ENCODE measurements at places on chromosomes 5 and 9.

GRCh38 chr9:34158362-34158869 lies 20.4 kb upstream of the UBAP1 start:
- DNase-seq: no peak

DNA sequence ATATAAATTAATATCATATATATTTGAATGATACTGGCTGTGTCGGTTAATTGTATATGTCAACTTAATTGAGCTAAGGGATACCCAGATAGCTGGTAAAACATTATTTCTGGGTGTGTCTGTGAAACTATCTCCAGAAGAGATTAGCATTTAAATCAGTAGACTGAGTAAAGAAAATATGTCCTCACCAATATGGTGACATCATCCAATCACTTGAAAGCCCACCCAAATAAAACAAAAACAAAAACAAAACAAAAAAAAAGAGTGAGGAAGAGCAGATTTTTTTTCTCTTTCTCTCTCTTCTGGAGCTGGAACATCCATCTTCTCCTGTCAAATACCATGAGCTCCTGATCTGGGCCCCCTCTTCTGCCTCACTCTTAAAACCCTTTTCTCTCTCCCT lies 15.7 kb upstream of the CCDC152 start:
- no peak for DNase-seq

DNA sequence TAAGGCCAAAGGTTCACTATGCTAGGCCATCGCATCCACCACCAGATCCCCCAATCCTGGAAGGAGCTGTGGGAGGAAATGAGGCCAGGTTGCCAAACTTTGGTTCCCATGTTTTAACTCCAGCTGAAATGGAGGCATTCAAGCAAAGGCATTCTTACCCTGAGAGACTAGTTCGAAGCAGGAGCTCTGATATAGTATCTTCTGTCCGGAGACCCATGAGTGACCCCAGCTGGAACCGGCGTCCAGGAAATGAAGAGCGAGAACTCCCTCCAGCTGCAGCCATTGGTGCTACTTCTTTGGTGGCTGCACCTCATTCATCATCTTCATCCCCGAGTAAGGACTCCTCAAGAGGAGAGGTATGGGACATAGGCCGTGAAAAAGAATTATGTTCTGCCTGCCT lies 75.6 kb downstream of the GAPVD1 start:
- no peak for DNase-seq

- no peak for DNase-seq
Measured at GRCh38 chr5:6837519-6838110, 124.4 kb downstream of the TENT4A start.

- no peak for DNase-seq
Measured at GRCh38 chr5:143992496-143992895, 178.0 kb downstream of the YIPF5 start.

- no peak for DNase-seq
Measured at GRCh38 chr9:8346296-8346695, 546.7 kb upstream of the DMAC1 start.

DNA sequence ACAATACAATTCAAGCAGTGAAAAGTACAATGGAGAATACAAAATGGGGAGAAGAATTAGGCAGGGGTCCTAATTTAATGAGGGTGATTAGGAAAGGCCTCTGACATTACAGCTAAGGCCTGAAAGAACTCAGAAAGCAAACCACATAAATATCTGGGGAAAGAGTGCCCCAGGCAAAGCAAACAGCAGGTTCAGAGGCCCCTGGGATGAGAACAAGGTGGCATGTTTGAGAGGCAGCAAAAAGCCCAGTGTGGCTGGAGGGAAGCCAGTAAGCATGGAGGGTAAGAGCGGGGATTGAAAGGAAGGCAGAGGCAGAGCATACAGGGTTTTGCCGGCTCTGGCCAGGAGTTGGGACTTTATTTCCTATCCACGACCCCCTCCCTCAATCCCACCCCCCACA lies 33.4 kb upstream of the VDAC1 start:
- no peak for DNase-seq

GRCh38 chr9:117247266-117247665 lies 167.6 kb downstream of the ASTN2 start:
- peak; percentile 13 for DNase-seq

DNA sequence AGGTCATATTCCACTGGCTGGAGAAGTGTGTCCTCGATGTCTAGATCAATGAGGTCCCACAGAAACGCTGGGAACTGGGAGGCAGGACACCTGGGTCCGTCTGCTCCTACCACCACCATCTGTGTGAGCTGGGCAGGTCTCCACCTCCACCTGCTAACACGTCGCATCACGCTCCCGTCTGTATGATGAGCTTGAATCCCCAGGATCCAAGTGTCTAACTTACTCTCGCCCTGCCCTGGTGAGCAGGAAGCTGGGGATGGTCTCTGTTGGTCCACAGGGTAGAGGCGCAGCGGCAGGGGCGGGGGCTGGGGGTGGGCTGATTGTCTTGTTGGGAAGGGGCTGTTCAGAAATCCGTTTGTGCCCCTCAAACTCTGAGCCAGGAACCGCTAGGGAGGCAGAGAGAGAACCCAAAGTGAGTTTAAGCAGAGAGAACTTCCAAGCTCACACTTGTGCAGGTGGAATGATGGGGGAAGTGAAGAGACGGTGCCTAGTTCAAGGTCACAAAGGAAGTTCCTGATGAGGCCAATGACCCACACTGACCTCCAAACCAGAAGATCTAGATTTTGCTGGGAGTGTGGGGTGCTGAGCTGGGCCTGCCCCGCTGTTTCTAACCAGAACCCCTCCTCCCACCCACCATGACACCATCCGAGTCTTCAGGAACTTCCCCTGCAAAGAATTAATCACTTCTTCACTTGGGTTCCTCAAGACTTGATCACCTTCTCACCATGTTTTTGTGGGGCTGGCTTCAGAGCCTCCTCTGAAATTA lies 21.1 kb downstream of the ORM2 start:
- DNase-seq: no peak

DNA sequence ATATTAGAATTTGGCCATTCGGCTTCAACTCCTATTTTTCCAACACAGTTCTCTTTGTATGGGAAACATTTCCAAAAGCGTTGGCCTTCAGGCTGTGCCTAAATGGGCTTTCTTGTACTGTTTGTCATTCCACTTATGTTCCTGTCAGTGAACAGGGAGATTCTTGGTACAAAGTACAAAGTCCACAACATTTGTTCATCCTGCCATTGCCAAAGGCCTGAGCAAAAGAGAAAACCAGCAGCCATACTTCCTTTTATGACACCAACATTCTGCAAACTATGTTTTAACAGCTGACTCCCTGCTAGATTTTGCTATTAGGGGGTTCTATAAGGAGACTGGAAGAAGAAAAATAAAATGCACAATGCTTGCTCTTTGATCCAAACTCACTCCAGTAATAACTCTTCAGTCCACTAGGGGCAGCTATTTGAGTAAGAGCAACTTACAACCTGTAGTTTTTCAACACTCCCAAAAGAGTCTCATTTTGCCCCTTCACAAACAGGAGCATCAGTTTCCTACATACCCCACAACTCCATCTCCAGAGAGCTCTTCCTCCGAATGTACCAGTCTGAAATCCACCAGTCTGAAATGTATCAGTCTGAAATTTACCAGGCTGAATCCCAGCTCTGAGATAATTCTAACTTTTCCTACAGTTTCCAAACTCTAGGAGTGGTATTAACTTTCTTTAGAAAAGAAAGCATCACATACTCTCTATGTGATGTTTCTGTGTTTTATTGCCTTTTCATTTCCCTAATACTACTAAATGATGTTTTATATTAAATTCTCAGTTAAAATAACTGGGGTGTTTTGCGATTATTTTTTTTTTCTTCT lies 693.8 kb downstream of the DNAH5 start:
- DNase-seq: no peak

GRCh38 chr9:101022704-101023103 lies 5.8 kb upstream of the PLPPR1 start:
- DNase-seq: no peak

GRCh38 chr9:114813717-114814418 lies 8.0 kb upstream of the TNFSF15 start:
- DNase-seq: no peak

DNA sequence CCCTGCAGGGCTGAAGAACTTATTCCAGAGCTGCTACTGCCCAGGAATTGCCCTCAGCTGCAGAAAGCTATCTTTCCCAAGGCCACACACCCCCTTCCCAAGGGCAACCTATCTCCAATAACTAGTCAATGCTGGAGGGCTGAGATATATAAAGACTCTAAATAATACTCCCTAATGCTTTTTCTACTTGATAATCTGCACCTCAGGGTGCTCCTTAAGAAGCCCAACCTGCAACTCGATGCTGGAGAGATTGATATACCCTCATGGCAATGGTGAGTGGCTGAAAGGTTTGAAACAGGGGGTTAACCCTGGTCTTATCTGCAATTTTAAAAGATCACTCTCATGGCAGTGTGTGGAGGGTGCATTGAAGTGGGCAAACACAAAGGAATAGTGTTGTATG lies 142.7 kb upstream of the APC start:
- DNase-seq: no peak

DNA sequence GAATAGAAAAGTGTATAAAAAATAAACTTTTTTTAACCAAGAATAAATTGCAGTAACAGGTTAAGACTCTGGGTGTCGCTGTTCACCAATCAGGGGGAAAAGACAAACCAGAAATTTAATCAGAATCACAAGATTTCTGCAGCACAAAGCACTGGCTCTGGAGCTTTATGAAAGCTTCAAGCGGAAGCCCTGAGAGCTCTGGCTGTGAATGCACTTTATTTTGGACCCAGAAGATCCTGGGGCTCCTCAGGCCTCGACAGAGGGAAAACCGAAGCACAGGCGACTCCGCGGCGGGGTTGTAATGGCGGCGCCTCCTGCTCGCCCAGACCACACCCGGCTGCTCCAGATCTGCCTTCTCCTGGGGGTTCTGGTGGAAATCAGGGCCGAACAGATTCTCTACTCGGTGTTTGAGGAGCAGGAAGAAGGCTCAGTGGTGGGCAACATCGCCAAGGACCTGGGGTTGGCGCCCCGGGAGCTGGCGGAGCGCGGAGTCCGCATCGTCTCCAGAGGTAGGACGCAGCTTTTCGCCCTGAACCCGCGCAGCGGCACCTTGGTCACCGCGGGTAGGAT lies at the start of gene PCDHGA4:
TSS of gene PCDHGA4 (plus strand) at position 122 of the 570 bp plus-strand sequence. CDS start at position 209, 87 bp downstream.
- DNase-seq: no peak

- no peak for DNase-seq
Measured at GRCh38 chr5:73296772-73297171, 123.8 kb downstream of the TMEM174 start.

DNA sequence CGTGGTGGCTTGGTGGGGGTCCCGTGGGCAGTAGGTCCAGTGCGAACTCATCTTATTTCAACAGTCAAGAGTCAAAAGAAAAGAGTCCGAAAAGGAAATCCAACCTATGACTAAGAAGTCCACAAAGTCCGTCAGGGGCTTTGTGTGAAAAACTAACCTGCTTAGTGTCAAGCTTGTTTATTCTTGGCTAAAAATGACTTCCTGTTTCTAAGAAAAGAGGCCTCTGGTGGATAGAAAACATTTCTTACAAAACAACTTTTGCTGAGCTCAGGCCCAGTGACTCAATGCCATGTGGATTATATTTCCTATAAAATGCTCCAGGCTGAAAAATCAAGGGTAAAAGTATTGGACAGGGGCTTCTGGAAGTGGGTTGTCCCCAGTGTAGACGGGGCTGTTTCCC lies 105.9 kb downstream of the GADD45G start:
- DNase-seq: peak; percentile 21

DNA sequence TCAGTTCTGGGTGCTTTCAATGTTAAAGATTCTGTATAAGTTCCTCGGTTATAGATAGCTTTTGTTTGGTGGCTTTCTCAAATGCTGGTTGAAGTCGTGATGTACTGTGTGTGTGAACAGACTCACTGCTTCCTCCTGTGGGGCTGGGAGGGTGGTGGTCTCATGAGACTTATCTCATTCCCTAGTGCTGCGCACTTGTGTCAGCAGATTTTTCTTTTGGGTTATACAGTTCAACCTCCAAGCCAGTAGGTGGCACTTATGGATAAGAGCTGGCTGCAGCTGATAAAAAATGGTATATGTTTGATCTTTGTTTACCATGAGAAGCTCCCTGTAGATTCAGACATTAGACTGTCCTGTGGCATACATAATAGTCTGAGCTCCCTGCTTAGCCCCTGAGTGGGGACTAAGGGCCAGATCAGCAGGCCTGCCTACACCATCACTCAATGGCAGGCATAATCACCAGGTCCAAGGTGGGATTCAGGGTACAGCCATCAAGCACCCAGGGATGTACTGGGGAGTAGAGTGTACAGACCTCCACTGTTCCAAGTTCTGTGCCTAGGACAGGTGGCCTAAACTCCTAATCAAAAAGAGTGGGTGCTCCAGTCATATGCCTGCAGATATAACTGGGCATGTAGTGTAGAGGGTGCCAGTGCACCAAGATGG lies 174.2 kb downstream of the OXCT1 start:
- no peak for DNase-seq

DNA sequence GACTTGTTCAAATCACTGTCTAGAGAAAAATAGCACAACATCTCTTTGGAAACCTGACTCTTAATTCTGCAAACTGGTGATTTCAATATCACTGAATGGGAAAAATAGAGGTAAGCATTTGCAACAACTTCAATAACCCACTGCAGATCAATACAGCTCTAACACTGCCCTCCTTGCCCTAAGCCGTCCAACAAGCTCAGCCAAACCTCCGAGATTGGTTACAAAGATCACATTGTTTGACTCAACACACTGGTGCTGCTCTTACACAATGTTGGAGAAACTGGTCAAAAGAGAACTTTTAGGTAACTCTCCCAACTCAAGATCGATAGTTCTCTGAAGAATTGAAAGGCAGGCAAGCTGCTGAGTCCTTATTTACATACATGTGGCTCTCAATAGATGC lies 150.4 kb downstream of the SPOCK1 start:
- DNase-seq: no peak

- DNase-seq: no peak
Measured at GRCh38 chr5:10351199-10351905, 2.1 kb upstream of the MARCHF6 start.

- DNase-seq: no peak
Measured at GRCh38 chr5:168282120-168282519, 9.3 kb upstream of the WWC1 start.

GRCh38 chr9:126216826-126217225 lies 109.8 kb upstream of the MVB12B start:
- no peak for DNase-seq

GRCh38 chr5:143484601-143485000 lies 81.1 kb upstream of the NR3C1 start:
- no peak for DNase-seq

- no peak for DNase-seq
Measured at GRCh38 chr9:86676396-86676795, 270.9 kb downstream of the GAS1 start.

Measured in body of pancreas (tissue), 4 donors.